ENCODE measurements at places on chromosomes 16 and 17.

- no peak for DNase-seq
Observed at GRCh38 chr17:74466111-74466827, at the start of gene CD300A. Gene CD300A, plus strand, starts transcription at chr17:74466634. Its CDS starts 70 bp downstream, at chr17:74466704.

DNA sequence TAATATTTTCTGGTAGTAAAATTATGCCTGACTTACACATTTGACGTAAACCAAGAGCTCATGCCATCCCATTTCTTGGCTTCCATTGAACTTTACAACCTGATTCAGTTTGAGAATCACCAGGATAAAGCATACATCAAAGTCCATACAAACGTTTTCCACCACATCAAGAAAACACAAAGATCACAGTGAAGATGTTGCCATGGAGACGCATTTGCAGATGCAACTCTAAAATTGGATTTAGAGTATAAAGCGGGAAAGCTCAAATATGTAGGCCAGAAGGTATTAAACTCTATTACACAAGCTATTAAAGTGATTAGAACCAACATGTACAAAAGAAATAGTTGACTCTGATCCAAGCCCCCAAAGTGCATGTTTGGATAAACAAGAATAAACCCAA is 10.4 kb downstream of the C16orf46 start:
- no peak for DNase-seq

- peak; percentile 78 for DNase-seq
Observed at GRCh38 chr17:28552176-28552999, at the start of gene UNC119. Gene UNC119, minus strand, starts transcription at chr17:28552624. Its CDS starts 67 bp downstream, at chr17:28552557.

GRCh38 chr17:1627982-1628855 is at the start of gene SLC43A2:
Gene SLC43A2, minus strand, starts transcription at chr17:1628834. Its CDS starts 960 bp downstream, at chr17:1627874.
- DNase-seq = peak; percentile 71

- no peak for DNase-seq
Observed at GRCh38 chr17:39979893-39980350, 685 bp upstream of the PSMD3 start.

- no peak for DNase-seq
Observed at GRCh38 chr17:7079581-7080455, at the start of gene CLEC10A. Gene CLEC10A, minus strand, starts transcription at chr17:7080251. Its CDS starts 1,439 bp downstream, at chr17:7078812.

DNA sequence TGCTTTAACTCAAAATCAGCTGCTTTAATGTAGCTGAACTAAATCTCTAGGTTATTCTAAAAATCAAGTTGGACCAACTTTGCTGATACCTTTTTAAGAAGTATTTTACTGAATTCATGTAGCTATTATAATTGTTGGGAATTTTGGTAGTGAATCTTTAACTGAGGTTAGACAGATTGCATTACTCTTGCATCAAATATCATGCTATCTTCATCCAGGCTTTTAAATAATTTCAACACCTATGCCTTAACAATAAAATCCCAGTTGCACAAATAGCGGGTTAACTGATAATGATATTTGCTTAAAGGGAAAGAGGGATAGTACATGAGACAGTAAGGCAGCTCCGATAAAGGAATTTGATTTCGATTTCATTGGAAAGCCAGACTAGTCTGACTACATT is 241.3 kb upstream of the TBX2 start:
- no peak for DNase-seq

DNA sequence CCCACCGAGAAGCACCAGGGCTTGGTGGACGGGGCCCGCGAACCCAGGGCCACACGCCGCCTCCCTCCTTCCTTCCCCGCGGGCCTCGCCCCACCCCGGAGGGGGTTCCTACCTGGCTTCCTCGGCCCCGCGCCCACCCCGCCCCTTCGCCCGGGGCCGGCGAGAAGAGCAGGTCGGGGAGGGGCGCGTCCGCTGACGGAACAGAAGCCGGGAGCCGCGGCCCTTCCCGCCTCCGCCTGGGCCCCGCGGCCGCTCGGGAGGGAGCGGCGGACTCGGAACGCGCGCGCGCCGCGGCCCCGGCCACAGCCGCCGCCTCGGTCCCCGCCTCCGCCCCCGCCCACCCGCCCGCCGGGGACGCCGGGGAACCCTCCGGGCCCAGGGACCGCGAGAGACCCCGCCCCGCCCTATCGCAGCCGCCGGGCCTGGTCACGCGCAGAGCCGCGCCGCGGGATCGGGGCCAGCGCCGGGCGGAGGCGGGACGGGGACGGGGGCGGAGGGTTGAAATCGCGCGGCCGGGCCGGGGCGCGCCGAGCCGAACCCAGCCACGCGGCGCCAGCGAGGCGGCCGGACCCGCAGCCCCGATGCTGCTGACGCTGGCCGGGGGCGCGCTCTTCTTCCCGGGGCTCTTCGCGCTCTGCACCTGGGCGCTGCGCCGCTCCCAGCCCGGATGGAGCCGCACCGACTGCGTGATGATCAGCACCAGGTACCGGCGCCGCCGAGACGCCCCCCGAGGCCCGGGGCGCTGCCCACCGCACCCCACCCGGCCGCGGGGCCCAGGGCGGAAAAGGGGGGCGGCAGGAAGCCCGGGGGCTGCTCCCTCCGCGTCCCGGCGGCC is at the start of gene TLCD3A:
TSS of gene TLCD3A (plus strand) at position 530 of the 835 bp plus-strand sequence. CDS start at position 582, 52 bp downstream.
- DNase-seq = peak; percentile 22

DNA sequence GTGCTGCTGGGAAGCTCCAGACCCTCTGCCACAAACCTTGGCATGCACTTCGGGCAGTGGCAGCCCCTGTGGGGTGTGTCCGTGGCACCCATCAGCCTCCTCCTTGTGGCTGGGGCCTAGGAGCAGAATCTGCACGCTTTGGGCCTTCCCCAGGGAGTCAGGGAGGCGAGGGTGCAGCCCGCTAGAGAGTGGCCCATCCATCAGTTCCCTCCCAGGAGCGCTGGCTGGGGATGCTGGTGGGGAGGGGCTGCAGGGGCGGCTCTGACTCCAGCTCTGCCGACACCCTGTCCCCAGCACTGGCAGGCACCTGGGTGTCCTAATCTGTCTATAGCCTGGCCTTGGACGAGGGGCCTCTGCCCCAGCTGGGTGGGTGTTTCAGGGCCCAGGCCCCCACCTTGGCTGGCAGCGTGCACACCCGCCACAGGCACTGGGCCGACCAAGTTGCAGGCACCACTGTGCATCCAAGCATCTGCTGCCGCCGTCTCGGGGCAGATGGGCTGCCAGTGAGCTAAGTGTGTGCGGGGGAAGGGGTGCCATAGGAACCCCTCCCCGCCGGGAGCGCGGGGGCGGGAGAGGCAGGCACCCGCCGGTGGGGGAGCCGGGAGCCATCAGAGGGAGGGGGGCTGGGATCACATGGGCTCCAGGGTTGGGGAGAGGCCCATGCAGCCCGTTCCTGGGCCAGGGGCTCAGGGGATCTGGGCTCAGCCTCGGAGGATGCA is 30.2 kb downstream of the ENDOV start:
- DNase-seq = no peak

DNA sequence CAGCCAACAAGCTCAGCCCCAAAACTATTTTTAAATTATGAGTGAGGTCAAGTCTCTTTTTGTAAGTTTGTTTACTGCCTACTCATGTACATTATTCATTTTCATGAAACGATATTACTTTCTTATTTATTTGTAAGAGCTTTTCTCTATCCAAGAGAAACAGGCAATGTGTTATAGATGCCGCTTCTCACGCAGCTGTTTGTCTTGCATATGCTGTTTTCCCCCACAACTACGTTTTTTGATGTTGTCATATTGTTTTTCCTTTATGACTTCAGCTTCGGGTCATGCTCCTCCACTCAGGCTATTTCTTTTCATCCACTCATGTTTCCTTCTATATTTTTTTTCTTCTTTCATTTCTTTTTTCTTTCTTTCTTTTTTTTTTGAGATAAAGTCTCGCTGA is 20.0 kb downstream of the ITGAE start:
- no peak for DNase-seq

DNA sequence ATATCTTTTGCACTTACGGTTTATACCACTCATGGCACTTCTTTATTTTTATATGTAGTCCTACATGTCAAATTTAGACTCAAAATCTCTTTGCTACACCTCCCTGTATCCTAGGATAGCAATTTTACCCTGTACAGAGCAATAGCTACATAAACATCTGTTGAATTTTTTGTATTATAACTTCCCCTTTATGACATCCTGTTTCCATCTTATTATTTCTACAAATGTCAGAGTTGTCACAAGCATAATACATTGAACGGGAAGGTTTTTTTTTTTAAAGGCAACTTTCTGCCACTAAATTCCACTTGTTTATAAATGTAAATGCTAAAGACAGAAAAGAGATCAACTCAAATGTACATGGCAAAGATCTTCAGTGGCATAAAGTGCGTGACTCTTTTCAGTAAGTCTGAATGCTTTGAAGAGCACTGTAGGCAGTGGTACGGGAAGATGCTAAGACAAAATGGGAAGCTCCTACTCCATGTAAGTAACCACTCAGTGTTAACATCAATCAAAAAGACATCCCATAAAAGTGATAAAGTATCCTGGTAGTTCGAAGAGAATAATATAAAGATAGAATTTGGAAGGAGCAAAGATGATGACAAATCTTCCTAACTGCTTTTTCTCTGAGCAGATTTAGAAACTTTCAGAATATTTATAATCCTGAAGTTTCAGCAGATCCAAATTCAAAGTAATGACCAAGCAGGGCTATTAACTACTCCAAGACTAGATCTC is 26.8 kb downstream of the GNA13 start:
- DNase-seq = no peak

DNA sequence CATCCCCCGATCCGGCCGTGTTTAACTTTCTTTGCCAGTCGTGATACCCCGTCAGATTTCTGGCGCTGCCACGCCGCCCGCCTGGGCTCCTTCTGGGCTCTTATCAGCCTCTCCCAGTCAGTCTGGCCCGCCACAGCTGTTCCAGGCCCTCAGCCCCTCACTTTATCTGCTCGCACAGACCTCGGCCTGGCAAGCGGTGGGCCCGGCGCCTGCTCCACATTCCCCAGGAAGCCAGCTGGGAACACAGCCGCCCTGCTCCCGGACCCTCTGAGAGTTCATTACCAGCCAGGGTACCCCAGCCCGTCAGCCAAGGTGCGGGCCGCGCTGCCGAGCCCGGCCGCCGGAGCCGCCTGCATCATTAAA is 157.5 kb downstream of the ZNF423 start:
- DNase-seq = no peak

- DNase-seq = no peak
Observed at GRCh38 chr17:6070913-6071511, 833 bp downstream of the WSCD1 start.

DNA sequence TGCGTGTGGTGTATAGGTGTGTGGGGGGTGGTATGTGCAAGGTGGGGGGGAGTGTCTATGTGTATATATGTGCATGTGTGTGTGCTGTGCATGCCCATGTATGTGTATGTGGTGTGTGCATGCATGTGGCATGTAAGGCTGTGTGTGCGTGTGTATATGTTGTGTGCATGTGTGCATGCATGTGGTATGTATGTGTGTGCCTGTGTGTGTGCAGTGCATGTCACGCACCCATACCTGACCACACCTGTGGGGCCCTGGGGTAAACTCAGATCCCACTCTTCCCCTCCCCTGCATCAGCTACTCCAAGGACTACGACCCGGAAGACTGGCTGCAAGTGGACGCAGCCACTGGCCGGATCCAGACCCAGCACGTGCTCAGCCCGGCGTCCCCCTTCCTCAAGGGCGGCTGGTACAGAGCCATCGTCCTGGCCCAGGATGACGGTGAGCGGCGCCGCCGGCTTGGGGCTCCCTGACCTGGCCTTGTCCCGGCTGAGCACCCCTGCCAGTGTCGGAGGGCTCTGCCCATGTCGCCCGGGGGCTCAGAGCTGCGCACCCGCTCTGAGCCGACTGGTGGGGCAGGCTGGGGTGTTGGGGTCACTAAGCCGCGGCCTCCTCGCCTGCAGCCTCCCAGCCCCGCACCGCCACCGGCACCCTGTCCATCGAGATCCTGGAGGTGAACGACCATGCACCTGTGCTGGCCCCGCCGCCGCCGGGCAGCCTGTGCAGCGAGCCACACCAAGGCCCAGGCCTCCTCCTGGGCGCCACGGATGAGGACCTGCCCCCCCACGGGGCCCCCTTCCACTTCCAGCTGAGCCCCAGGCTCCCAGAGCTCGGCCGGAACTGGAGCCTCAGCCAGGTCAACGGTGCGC is 9.1 kb downstream of the SLC22A31 start:
- no peak for DNase-seq

DNA sequence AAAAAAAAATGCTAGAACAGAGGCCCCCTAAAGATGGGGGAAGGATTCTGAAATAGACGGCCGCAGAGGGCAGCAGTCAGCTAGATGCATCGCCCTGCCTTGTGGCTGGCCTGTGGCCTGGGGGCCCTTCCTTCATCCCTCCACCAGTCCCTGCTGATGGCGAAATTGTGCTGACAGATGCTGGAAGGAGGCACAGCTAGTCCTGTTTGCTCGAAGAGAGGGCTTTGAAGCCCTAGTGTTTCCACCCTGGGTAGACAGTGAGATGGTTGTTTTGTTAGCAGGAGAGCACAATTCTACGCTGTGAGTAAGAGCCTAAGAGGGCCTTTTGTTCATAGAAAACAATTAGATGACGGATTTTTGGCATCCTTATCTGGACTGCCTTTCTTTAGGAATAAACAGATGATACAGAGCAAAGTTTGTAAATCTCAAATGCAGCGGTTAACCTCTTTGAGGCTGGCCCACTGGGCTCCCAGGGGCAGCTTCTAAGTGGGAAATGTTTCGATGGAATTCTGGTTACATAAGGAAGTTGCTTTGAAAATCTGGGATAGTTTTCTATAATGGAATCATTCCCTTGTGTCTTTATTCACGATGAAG is 23.0 kb downstream of the VPS35L start:
- no peak for DNase-seq

DNA sequence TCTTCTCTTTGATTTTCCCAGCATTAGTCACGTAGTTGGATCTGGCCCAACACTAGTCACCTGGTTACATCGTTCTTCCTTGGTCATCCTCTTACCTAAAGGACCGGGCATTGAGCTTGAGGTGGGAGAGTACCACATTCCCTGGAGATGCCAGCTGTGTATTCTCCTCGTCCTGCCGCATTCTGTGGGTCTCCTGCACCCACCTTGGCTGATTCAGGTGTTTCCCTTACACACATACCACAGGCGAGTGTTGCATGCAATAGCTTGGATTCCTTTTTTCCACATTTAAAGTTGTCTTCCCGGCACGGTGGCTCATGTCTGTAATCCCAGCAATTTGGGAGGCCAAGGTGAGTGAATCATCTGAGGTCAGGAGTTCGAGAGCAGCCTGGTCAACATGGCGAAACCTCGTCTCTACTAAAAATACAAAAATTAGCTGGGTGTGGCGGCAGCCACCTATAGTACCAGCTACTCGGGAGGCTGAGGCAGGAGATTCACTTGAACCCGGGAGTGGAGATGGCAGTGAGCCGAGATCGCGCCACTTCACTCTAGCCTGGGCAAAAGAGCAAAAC is 21.6 kb upstream of the CLEC18C start:
- DNase-seq = no peak

DNA sequence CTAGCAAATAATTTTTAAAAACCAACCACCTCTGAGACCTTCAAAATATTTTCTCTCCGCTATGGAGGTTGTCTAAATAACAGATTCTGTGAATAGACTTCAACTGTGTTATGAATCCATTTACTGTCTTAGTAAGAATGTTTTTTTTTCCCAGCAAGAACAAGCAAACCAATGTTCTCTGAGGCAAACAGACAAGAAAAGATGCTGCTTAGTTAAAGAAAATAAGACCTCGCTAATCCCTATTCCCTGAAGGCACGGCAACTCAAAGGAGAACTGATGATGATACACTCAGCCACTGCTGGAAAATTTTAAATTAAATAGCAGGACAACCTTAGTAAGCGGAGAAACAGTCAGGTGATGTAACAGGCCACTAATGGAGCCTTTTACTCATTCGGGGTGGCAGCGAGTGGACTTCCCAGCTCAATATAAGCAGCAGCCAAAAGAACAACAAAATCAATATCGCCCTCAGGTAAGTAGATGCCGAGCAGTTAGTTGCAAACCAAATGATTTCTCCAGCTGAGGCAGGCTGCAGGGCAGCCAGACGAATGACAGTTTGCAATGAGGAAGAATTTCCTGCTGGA is 81.8 kb downstream of the CPPED1 start:
- no peak for DNase-seq

Measured in activated CD4-positive, alpha-beta T cell treated with anti-CD3 and anti-CD28 coated beads for 4 hours (primary cell).